Sciatic nerve (tissue), 2 donors: ENCODE measurements at places on chromosomes 5 and 9. TPM values are rescaled to one million over a fixed set of nuclear protein-coding genes. Genes with fewer than 3 reads are reported as not detected.

- no peak for DNase-seq
These were observed 24.4 kb downstream of the ZCCHC7 start for GRCh38 chr9:37144762-37145161.

RFESD gene
- total RNA-seq = 3.9 TPM

PCDHGA2 gene
- total RNA-seq = 13.5 TPM

DNA sequence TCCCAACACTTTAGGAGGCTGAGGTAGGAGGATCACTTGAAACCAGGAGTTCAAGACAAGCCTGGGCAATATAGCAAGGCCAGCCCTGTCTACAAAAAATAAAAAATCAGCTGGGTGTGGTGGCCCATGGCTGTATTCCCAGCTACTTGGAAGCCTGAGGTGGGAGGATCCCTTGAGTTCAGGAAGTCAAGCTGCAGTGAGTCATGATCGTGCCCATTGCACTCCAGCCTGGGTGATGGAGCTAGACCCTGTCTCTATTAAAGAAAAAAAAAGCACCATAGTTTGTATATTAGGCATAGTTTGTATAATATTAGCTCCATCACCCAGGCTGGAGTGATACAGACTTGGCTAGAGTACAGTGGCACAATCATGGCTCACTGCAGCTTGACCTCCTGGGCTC is 9.6 kb upstream of the NME5 start:
- no peak for DNase-seq

ANKS6 gene
- 16.5 TPM for total RNA-seq

IQGAP2 gene
- total RNA-seq = 57.5 TPM

DNA sequence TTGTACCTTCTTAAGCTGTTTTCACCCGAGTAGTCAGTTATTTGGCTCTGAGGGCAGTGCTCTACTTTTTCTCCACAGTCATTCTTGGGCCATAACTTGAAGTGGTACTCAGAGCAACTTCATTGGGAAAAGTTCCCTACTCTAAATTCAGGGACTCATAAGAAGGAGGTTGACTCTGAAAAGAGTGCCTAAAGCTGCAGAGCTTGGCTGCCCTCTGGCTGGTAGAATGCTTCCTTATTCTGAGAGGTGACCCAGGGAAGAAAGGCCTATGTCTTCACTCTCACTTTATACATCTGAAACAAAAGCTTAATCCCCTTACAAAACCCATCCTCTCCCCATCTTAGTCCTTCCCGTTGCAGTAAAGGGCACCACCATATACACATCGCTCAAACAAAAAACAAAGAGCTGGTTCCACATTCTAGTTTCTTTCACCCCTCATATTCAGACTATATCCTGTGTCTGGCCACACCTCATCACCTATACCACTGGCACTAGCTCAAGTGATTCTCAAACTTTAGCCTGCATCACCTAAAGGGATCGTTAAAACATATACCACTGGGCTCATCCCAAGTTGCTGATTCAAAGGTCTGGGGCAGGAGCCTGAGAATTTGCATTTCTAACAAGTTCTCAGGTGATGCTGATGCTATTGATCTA is 7.9 kb downstream of the IGIP start:
- DNase-seq = no peak
